ENCODE measurements at places on chromosomes 1 and 21.

GRCh38 chr1:113913887-113914664 lies 8.9 kb downstream of the DCLRE1B start:
- DNase-seq = no peak

- DNase-seq = no peak
Observed at GRCh38 chr1:170284951-170285350, 139.2 kb downstream of the NTMT2 start.

DNA sequence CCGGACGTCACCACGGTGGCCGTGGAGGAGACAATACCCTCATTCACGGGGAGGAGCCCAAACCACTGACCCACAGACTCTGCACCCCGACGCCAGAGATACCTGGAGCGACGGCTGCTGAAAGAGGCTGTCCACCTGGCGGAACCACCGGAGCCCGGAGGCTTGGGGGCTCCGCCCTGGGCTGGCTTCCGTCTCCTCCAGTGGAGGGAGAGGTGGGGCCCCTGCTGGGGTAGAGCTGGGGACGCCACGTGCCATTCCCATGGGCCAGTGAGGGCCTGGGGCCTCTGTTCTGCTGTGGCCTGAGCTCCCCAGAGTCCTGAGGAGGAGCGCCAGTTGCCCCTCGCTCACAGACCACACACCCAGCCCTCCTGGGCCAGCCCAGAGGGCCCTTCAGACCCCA lies 7.0 kb downstream of the TNFRSF14 start:
- no peak for DNase-seq

DNA sequence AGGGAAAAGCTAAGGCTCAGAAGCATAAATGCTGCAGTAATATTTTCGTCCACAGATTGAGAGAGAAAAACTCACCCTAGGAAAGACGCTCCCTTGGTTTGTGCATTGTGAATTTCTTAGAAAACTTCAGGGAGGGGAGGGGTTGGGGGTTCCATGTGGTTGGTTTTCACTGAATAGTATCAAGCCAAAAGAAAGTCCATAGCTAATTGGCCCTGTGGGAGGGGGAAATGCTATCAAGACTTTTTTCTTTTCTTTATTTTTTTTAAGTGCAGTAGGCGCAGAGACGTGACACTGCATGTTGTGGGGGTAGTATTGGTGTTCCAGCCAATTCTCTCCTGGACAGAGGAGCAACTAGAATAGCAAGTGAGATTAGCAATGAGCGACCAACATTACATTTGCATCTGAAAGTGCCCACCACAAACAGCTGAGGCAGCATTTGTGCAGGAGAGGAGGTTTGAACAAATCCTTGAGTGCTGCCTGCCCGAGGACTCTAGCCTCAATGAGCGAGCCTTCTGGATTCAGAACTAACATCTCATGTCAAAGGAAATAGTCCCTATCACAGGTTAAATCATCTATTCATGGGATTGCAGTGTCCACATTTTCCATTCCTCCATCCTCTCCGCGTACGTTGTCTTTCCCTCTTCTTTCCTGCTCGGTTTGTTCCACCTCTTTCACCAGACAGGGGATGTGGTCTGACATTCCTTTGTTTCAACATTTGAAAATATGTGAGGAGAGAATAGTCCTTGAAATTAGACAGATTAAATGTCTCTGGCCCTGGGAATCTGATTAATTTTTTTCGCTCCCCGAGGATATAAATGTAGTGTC lies 118.0 kb upstream of the MARK1 start:
- no peak for DNase-seq

- no peak for DNase-seq
Observed at GRCh38 chr1:119713749-119714456, 2.2 kb downstream of the PHGDH start.

GRCh38 chr1:224632921-224633321 lies 16.8 kb downstream of the CNIH3 start:
- DNase-seq = peak; percentile 92

Data from M059J (cell line).